Stimulated activated CD8-positive, alpha-beta memory T cell treated with anti-CD3 and anti-CD28 coated beads, Interleukin-7, amount 100 ng/mL, for 48 hours (primary cell): ENCODE measurements at places on chromosomes 13 and 19.

DNA sequence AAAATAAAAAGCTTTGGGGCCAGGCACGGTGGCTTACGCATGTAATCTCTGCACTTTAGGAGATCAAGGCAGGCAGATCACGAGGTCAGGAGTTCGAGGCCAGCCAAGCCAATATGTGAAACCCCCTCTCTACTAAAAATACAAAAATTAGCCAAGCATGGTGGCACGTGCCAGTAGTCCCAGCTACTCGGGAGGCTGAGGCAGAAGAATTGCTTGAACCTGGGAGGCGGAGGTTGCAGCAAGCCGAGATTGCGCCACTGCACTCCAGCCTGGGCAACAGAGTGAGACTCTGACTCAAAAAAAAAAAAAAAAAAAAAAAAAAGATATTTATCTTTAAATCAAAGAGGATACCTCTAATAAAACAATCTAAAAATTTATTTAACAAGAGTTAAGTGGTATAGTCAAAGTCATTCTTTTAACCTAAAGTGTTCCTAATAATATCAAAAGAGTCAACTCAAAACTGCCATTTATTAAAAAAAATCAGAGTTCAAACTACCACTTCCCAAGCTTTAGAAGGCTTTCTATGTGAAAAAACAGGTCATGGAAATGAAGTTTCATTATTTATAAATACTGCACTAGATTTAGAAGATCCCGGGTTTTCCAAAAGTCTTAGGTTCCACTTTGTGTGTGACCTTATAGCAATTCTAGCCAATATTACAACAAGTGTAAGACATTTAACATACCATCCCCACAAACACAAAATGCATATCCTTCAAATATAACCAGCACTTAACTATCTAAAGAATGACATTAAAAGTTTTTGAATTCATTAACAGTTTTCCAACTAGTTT, 4.4 kb downstream of the FOXO1 start:
- DNase-seq = no peak

DNA sequence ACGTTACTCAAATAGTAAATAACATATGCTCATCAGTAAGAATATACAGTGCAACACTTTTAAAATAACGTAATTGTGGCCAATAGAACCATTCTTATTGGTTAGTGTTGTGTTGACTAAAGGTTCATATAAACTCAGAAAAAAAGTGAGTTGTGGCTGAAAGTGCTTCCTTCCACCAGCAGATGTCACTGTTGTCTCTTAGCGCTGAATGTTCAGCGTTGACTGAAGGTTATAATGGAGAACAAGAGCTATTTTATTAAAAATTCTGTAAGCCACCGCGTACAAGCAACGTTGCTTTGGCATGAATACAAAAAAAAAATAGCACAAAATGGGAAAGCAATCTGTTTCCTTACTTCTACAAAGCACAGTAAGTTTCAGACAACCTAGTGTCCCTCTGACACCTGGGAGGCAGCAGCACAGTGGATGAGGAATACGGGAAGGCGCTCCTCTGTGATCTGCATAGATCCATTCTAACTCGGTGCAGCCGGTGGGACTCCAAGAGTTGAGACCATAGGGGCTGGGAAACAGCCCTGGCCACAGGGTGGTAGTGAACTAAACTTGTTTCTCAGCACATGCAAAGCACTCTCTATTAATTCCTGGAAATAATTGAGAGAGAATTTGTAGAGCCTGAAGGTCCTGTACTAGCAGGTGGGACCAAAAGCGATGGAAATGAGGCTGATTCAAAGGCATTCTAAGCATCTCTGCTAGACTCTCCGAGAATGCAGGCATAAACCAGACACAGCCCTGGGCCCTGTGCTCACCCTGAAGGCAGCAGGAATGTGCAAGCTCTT, 23.9 kb upstream of the OXGR1 start:
- DNase-seq = no peak

- no peak for DNase-seq
Measured at GRCh38 chr13:72100339-72100738, 233.3 kb upstream of the DACH1 start.

GRCh38 chr13:88005188-88005587, 334.0 kb downstream of the SLITRK5 start:
- no peak for DNase-seq

GRCh38 chr13:78078168-78078567, 159.5 kb upstream of the EDNRB start:
- no peak for DNase-seq

DNA sequence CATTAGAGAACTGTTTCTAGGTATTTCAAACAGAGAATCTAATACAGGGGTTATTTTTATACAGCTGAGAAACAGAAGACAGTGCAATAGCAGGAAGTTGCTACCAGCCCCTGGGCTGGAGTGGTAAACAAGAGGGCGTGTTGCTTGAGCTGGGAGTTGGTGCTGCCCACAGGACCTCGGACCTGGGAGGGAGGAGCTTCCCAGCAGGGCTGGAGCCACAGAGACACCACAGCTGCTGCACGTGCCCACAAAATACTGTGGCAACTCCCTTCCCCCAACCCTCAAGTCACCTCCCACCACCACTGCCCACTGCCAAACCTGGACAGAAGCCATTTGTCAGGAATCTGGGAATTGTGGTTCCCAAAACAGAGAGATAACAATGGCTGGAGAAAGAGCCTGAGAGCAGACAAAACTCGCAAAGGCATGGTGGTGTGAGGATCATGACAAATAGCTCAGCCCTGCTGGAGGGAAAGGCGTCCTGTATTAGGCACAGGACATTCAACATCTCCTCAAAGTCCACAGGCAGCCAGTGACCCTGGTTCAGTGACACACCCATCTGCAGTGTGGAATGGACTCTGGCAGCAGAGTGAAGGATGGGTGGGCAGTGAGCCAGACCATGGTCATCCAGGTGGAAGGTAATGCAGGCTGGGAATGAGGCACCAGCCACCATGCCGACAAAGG, 57.2 kb downstream of the SPATA13 start:
- no peak for DNase-seq

DNA sequence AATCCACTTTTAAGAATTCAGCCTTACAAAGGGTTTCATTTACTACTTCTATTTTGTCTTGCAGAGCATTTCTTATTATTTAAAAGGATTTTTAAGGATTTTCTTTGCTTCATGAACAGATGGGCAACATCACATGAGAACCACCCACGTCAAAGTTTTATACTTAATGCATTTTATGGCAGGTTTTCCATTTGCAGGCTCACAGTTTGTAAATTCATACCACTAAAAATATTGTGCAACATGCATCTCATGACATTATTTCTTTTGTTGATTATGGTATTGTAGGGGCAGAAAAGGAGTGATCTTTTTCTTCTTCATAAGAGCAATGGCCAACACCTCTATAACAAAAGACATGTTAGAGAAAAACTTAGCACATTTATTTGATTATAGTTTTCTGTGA, 554.0 kb upstream of the SPRY2 start:
- DNase-seq = no peak

DNA sequence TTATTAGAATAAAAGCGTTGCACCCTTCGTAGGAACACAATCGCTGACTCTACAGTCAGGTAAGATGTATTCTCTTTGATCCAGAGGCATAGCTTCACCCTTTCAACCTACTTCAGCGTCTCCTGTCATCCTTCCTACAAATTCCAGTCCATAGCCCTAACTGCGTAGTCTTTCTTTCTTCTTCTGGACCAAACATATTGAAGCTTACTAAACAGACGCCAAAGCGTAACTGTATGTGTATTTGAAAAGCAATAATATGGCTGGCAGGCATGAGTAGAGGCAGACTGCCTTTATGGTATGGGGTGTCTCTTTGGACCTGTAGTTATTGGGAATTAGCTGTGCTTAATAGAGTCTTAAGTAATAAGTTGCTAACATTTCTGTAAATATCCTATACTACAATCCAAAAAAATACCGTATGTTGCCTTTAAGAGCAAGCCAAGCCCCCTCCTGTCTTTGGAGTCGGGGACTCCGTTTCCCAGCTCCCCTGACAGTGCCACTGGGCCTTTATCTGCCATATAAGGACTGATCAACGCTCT, 392 bp upstream of the ZNF548 start:
- no peak for DNase-seq

GRCh38 chr13:99681695-99682094, 180.4 kb downstream of the TM9SF2 start:
- DNase-seq = no peak
